ENCODE measurements at places on chromosomes 1 and 21.

- no peak for DNase-seq
Measured at GRCh38 chr1:57549300-57549699, 125.4 kb upstream of the DAB1 start.

DNA sequence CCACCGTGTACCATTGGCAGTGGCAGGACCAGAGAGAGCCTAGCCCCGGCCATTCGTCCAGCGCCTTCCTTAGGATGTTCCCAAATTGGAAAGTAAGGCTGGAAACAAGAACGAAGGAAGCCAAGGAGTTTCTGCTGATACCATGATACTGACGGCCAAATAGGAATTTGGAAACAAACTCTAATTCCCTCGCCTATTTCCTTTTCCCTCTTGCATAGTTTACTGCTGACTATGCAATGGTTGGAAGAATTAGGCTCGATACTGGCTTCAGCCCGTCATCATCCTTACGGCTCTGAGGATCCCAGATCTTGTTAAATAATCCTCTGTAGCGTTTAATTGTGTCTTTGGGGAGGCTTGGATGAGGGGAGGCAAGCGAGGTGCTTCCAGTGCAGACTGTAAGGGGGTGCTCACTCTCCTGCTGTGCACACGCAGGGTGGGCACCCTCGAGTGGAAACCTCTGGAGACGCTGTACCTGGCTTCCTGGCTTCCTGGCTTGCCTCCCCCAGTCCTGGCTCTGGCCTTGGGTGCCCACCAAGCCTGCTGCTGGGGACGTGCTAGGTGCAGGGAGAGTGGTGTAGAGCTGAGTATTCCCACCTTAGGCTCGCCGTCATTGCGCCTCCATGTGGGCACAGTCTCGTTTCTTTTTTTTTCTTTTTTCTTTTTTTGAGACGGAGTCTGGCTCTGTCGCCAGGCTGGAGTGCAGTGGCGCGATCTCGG, 27.4 kb upstream of the CAMTA1 start:
- no peak for DNase-seq

- DNase-seq = peak; percentile 33
Measured at GRCh38 chr1:38834937-38835827, 24.4 kb downstream of the RRAGC start.

GRCh38 chr21:35020902-35021301, 28.2 kb downstream of the RUNX1 start:
- no peak for DNase-seq

GRCh38 chr21:33441489-33442477, 38.0 kb downstream of the TMEM50B start:
- DNase-seq = no peak

- DNase-seq = no peak
Measured at GRCh38 chr1:36199934-36200741, 24.1 kb upstream of the THRAP3 start.

DNA sequence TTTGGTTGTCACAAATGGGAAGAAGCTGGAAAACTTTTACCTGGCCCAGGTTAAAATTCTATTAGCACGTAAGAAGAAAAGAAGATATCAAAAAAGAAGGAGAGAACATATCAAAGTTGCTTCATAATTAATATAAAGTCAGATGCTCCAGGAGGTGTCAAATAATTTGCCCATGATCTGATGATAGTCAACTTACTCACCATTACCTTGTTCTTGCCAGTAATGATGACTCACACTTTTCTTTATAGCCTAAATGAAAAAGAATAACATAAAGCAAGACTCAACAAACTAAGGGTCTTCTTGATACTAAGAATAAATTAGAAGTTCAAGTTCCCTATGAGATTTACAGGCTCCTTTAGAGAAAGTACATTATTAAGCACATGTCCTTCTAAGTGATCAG, 580.4 kb downstream of the TTLL7 start:
- no peak for DNase-seq

GRCh38 chr1:218837051-218837450, 336.6 kb upstream of the LYPLAL1 start:
- DNase-seq = no peak

DNA sequence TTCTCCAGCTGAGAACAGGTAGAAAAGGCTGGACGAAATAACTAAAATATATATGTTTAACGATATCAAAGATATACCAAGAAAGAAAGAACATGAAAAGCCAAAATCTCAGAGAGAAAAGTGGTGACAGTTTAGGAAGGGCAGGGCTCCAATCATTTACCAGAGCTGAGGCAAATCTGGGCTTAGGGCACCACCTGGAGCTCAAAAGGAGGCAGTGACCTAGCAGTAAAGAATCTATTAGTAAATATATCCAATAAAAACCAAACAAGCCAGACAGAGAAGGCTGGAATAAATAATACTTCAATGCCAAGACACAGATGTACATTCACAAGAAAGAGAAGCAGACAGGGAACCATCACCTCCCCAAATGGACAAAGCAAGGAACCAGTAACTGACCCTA, 43.5 kb downstream of the CHIA start:
- no peak for DNase-seq

DNA sequence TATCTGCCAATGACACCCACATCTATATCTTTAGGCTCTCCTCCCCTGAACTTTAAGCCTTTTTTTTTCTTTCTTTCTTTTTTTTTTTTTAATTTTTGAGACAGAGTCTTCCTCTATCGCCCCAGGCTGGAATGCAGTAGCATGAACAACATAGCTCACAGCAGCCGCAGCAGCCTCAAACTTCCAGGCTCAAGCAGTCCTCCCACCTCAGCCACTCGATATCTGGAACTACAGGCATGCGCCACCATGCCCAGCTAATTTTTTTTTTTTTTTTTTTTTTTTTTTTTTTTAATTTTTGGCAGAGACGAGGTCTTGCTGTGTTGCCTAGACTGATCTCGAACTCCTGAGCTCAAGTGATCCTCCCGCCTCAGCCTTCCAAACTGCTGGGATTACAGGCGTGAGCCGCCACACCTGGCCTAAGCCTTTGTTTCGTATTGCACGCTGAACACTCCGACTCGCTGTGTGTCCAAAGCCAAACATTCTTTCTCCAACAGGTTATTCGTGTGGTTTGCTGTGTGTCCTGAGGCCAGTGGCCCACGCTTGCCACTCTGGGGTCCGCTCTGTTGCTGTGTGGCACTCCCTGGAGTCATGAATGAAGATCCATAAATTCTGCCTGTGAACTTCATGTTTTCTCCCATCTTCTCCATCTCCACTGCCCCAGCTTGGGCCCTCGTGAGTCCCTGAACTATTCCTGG, 119.4 kb downstream of the CAMTA1 start:
- DNase-seq = no peak

- DNase-seq = no peak
Measured at GRCh38 chr1:199046618-199047017, 407.8 kb downstream of the PTPRC start.

DNA sequence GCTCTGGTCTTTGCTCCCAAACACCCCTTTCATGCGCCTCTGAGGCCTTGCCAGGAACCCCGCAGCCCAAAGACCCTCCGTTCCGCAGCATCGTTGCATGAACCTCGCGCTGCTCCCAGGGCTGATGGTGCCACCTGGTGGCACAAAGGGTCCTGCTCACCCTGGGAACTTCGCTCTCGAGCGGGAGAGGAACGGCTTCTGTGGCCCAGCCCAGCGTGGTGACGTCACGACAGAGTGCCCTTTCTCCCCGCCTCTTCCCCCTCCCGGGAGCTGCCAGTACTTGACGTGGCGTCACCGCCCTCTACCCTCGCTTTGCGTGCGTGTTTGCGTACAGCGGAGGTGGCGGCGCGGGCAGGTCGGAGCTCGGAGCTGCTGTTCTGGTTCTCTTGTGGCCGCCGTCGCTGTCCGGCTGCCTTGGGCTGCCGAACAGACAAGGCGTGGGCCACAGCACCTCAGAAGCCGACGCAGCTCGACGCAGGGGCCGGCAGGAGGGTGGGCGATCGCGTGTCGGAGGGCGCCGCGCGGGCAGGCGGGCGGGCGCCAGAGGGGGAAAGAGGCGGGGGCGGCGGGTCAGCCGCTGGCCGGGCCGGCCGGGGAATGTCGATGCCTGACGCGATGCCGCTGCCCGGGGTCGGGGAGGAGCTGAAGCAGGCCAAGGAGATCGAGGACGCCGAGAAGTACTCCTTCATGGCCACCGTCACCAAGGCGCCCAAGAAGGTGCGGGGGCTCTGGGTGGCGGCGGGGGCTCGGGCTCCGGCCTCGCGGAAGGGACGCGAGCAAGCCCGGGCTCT, at the start of gene AHCYL1:
Gene AHCYL1, plus strand, starts transcription at position 310 of the 791 bp plus-strand sequence. Its CDS starts 288 bp downstream, at position 598.
- peak; percentile 99 for DNase-seq

GRCh38 chr1:119893238-119893791, 3.0 kb downstream of the ADAM30 start:
- no peak for DNase-seq

DNA sequence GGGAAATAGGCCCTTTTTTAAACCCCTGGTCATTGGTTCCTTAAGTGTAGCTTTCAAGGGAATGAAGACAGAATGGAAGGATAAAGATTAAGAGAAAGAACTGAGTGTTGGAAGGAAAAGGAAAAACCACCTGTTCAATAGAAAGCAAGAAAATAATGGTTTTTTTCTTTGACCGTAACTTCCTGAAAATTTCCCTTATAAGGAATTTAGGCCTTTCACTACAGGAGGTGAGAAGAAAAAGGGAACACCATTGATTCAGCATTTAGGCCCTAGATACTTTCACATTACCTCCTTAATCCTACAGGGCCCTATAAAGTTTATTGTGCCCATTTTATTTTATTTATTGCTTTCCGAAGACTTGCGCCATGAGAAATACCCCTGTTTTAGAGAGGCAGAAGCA, 18.9 kb downstream of the KPNA6 start:
- no peak for DNase-seq

DNA sequence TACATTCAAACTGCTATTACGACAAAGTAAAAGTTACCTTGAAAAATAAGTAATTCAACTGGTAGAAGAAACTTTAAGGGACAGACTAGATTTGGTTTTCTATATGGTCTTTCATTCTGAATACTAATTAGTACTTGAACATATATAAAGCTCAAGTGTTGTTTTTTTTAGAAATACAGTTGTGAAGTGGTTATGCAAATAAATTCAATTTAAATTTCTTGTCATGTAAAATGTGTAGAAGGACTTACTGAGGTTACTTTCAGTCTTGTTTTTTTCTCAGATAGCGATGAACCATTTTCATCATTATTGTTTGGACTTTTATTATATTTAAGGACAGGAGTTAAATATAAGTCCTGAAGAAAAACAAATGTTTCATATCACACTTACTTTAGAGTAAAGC, 24.4 kb downstream of the HS2ST1 start:
- DNase-seq = no peak

DNA sequence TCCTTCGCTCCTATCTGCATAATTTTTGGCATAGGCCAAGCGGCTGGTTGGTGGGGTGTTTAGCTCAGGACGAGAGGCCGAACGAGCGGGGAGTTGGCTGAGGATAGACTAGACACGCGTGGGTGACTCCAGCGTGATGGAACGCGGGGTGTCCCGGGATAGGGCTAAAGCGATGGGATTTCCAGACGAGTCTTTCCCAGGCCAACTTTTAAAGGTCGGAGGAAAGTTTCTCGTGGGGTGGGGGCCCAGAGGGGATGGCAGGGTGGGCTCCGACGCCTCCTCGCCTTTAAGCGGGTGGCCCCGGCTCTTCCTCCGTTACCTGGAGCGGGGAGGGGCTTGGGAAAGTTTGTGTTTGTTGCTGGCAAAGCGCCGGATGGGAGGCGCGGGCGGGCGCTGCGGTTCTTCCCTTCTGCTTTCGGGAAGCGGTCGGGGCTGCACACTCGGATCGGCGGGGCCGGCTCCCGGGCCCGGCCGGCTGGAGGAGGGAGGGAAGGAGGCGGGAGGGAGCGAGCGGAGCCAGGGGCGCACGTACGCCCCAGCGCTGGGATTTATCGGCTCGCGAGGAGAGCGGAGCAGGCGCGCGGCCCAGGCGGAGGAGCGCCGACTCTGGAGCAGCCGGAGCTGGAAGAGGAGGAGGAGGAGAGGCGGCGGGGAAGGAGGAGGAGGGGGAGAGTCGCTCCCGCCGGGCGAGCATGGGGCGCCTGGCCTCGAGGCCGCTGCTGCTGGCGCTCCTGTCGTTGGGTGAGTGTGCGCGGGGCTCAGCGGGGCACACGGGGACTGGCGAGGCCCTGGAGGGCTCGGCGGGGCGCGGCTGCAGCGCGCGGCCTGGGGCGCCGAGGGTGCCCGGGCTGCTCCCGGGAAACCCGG, at the start of gene PTGFRN:
Gene PTGFRN, plus strand, starts transcription at position 405 of the 867 bp plus-strand sequence. Its CDS starts 288 bp downstream, at position 693.
- no peak for DNase-seq

DNA sequence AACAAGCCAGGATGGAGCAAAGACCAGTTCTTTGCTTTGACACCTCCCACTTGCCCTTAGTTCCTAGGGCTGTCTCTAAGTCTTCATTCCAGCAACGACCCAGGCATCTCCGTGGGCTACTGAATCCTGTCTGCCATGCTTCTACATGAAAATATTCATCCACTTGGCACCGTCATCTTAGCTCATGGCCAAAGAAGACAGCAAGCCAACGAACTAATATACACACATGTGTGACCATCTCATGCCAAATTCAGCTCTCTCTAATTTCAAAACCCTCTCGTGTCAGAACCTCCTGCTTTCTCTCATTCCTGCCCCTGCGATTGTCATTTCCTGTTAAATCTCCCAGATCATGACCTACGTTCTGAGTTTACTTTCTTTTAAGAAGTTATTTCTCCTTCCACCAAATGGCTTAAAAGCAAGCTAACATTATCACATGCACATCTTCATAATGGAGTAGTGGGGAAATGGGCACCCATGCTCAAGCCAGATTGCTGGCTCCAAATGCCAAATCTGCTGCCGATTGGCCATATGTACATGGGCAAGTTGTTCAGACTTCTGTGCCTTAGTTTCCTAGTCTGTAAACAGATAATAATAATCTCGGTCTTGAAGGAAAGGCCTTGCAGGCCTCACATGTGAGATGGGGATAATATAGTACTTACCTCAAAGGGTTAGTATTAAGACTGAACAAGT, 373.4 kb downstream of the USH2A start:
- no peak for DNase-seq

DNA sequence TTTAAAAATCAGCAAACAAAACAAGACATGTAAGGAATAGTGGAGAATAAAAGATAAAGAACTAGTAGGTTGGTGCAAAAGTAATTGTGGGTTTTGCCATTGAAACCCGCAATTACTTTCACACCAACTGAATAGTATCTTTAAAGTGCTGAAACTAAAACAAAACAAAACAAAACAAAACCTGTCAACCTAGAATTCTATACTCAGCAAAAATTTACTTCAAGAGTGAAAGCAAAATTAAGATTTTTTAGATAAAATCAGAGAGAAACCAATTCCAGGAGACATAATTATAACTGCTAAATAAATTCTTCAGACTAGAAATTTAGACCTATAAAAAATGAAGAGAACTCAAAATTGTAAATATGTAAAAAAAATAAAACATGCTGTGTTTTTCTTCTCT, 114.0 kb upstream of the TSPAN2 start:
- DNase-seq = no peak
